Renal cortical epithelial cell (primary cell): ENCODE measurements at places on chromosomes 12 and 14.

GRCh38 chr12:56716458-56716857, 8.6 kb downstream of the NACA start:
- no peak for DNase-seq

- no peak for DNase-seq
Observed at GRCh38 chr14:78798757-78799156, 628.6 kb downstream of the NRXN3 start.

GRCh38 chr14:71451501-71451900, 480.7 kb upstream of the RGS6 start:
- peak; percentile 26 for DNase-seq

- no peak for DNase-seq
Observed at GRCh38 chr12:11645391-11645790, 4.1 kb upstream of the ETV6 start.

GRCh38 chr12:54041097-54041690, 8.3 kb downstream of the HOXC5 start:
- DNase-seq: no peak

DNA sequence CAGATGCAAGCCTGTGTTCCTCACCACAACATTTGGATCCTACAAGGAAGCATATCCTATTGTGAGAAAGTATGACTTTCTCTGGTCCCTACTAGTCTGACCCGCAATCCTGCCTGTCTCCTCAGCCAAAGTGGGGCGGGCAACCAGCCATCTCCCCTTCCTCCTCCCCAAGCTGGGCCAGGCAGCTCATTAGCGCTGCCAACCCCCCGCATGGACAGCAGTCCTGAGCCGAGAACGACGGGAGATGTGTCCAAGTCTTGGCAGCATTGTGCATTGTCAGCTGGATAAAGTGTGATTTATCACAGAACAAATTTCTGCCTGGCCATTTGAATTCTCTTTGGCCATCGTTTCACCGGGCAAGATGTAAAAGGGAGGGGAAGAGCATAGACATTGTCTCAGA, 139.4 kb downstream of the SLC15A4 start:
- no peak for DNase-seq

DNA sequence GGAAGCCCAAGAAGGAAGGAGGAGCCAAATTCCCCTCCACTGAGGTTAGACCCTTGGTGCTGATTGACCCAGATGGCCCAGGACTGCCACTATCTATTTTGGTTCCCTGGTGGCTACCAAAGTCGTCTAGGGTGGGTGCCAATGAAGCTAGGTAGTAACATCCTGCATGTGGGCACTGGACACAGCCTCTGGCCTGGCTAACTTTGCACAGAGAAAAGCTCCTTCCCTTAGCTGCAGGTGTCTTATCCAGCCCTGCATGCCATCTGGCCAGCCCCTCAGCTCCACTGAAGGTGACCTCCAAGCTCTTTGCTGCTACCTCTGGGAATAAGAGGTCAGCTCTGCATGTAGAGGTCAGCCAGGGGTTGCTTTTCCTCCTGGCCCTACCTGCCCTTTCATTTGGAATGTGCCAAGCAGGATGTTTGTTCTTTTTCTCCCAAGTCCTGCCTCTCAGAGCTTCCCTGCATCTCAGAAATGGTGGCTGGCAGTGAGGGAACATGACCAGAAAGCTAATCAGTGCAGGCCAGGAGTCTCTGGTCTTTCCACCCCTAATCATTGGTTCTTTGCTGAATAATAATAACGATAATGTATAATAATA, 34.0 kb downstream of the JDP2 start:
- DNase-seq: no peak

DNA sequence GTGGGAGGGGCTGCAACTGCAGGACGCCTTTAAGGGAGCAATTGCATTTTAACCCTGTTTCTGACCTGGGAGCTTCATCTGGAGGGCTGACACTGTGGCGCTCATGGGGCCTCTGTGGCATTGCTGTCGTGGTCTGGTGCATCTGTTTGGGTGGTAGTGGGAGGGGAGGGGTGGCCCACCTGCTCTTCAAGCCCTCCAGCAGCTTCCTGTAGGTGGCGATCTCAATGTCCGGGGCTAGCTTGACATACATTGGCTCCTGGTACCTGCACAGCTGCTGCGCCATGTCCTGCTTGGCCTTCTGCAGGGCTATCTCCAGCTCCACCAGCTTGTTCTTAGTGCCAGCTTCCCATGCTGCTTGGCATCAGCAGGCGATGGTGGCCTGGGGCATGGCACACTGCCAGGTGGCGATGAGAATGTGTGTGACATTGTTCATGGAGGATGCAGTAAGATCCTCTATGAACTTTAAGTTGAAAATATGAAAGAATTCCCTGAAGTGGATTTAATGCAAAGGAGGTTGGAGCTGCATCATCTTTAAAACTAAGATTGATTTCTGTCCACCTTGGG, 7.7 kb upstream of the KRT82 start:
- DNase-seq: no peak

- DNase-seq: peak; percentile 8
Observed at GRCh38 chr12:100951756-100952155, 157.2 kb downstream of the ANO4 start.
